ENCODE measurements at places on chromosomes 4 and X.

GRCh38 chrX:1444561-1445500 is 7.9 kb downstream of the ASMTL start:
- no peak for DNase-seq

- DNase-seq, result no peak
Observed at GRCh38 chrX:55008571-55009358, 8.6 kb downstream of the APEX2 start.

- no peak for DNase-seq
Observed at GRCh38 chrX:134236626-134237614, at the start of gene CCDC160. Gene CCDC160, plus strand, starts transcription at chrX:134237182. Its CDS starts 7,619 bp downstream, at chrX:134244801.

DNA sequence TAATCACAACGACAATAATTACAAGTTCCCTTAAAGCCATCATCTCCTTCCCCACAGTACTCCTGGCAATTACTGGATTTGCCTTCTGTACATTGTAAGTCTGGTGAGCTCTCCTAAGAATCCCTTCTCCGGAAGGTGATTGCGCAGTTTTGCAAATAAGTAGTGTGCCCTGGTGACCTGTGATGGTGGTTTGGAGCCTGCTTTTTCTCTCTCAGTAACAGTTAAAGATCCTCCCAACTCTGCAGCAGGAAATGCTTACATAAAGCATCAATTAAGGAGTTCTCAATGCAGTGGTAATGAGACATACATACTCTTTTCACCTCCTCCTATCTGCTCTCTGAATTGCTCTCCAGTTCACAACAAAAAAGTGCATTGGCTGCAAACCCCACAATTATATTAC is 159.7 kb downstream of the SH2D1A start:
- no peak for DNase-seq

DNA sequence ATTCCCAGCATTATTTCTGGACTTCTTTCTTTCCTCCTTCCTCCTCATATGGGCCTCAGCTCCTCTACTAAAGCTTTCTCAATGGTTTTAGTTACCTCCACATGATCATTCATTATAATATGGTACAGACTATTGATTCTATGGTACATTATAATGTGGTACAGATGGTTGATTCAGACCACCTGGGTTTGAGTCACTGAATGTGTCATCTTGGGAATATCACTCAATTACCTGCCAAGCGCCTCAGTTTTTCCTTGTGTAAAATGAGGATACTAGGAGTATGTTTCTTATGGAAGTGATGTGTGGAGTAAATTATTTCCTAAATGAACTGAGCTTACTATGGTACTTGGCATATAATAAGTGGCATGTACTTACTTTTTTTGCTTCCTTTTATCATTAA is 27.7 kb downstream of the SLIT2 start:
- DNase-seq, result no peak

Measured in astrocyte of the cerebellum (primary cell).